CD4-positive, alpha-beta T cell (primary cell): ENCODE measurements at places on chromosomes 1 and 21. TPM values are rescaled to one million over a fixed set of nuclear protein-coding genes. Genes with fewer than 3 reads are reported as not detected.

DNA sequence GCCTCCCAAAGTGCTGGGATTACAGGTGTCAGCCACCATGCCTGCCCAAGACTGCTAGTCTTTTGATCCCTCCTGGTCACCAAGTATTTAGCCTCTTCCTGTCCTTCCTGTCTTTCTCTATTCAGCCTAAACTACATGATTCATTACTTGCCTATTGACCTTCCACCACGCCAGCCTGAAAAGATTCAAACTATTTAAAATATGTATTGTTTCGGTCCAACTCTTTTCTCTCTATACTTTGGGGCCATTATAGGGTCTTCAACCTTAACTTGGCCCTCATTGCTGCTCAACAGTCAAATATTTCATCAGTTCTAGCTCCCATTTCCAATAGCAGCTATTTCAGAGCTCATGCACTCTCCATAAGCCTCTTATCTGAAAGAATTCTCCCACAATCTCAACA, 153.0 kb downstream of the TNFSF18 start:
- no peak for DNase-seq

The TMPRSS15 gene
- not detected for total RNA-seq

The NTMT2 gene
- total RNA-seq: not detected

DNA sequence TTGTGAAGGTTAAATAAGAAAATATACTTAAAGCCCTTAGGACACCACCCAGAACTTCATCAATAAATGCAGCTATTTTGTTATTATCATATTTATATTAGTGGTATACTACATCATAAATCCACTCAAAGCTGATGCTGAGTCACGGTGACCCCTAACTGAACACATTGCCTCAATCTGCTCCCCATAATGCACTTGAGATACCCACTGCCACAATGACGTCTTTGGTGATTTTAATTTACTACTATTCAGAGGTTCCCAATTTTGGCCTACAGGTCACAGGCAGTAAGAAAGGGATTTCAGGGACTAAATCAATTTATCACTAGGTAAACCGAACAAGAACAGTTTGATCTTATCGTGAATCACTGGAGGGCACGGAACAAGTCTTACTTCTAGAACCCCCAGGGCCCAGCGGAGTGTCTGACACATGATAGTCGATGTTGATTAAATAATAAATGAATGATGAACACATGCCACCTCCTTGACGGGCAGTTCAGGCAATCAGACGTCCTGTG, 493 bp upstream of the CHD1L start:
- no peak for DNase-seq

GRCh38 chr1:247627951-247628350, 22.6 kb downstream of the OR2G3 start:
- DNase-seq: no peak

The RAB4A gene
- 28.7 TPM for total RNA-seq

The LCK gene
- total RNA-seq: 187 TPM

The RAD54L gene
- 0.33 TPM for total RNA-seq

The TEDDM1 gene
- not detected for total RNA-seq

- no peak for DNase-seq
Observed at GRCh38 chr1:221025956-221026355, 146.7 kb downstream of the HLX start.

DNA sequence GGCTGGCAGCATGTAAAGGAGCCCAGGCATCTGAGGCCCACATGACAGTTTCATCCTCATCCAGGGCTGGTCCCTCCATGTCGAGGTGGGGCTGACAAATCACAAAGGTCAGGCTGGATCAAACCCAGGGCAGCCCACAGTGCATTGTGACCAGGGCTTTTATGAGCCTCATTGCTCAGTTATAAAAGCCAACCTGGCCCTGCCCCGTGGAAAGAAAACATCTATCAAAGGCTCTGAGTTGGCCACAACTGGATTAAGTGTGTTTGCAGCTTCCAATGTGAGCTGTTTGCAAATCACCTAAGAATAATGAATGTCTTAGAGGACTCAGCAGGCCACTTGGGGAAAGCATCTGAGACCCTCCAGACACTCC, 45.4 kb downstream of the GRHL3 start:
- no peak for DNase-seq

- no peak for DNase-seq
Observed at GRCh38 chr1:66937529-66938234, 12.9 kb downstream of the MIER1 start.

GRCh38 chr1:191674626-191675179, 483.6 kb upstream of the RGS18 start:
- DNase-seq: no peak

GRCh38 chr1:202938287-202938925, 11.4 kb upstream of the KLHL12 start:
- DNase-seq: no peak

The CAPN8 gene
- 0.27 TPM for total RNA-seq

GRCh38 chr1:40030528-40031135, 9.9 kb upstream of the CAP1 start:
- no peak for DNase-seq

DNA sequence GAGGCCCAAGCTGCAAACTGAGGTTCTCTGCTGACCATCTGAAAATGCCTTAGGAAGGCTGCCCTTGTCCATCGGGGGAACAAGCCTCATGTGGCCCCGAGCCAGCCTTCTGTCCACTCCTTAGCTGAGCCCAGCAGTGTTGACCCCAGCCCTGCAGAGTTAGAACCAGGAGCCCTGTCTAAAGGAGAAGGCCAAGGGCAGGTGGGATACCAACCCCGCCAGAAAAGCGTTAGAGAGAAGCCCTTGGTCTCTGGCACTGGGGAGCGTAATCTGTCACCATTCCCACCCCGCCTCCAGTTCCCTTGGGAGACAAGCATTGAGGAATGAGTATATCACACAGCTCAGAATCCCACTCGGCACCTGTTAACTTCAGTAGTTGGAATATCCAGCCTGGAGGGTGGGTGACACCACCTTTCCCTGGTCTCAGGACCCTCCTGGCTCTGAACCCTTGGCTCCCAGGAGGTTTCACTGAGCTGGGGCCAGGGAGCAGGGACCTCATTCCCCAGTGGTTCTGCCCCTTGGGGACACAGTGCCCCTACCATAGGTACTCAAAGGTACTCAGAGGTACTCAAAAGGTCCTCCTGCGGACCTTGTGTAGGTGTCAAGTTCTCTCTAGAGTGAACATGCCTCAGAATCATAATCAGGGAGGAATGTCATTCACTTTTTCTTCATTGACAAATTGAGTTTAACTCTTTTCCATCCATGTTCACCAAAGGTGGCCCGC, 16.4 kb downstream of the ETS2 start:
- no peak for DNase-seq

The HLCS gene
- total RNA-seq: 10.0 TPM

- DNase-seq: no peak
Observed at GRCh38 chr1:184986250-184986649, 11.9 kb upstream of the NIBAN1 start.

DNA sequence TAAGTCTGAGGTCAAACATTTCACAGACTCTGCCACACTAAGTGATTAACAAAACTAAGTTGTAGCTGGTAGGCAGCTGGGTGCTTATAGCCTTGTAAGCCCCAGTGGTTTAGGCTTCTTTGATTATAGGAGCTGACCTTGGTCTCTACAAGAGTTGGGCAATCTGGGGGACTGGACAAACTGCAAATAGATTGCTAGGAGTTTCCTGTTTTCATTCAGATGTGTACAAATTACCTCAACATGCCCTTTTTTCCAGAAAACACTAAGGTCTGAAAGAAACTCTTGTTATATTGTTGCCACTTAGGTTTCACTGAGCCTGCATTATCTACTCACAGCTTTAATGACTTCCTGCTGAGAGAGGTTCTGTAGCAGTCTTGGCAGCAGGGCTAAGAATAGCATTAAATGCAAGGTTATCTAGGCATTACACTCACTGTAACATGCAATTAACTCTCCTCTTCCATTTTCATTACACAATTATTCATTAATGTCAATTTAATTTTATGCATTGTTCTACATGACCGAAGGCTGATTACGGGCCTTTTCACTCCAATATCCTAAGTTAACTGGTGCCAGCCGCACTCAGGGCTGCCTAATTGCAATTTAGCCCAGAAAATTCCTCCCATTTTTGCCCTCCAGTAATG, 314.0 kb downstream of the LMO4 start:
- no peak for DNase-seq

The MSH4 gene
- total RNA-seq: 0.31 TPM

GRCh38 chr1:155106862-155107261, 20.8 kb upstream of the EFNA1 start:
- DNase-seq: no peak

DNA sequence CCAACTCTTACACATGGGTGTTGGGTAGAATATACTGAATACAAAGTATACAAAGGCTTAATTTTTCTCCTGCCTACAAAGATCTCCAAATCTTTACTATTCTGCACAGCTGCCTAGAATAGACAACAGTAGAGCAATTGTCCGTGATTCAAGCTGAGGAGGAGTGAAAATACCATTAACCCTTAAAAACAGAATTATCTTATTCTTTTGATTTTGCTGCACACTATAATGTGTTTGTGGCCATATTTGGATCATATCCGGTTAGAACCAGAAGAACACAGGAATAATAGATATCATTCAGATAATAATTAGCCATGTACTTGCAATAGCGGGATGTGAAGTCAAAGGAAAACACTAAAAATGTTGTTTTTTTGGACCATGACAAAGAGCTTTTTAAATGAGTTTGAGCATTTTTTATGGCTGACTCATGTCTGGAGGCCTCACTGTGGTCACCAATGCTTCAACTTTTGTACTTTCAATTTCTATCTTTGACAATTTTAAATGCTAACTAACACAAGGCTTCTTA, 197.6 kb upstream of the FOXD3 start:
- DNase-seq: no peak

- no peak for DNase-seq
Observed at GRCh38 chr1:218339267-218339831, 5.8 kb upstream of the TGFB2 start.

The CLDN14 gene
- total RNA-seq: not detected

- no peak for DNase-seq
Observed at GRCh38 chr1:235725434-235725833, 75.8 kb upstream of the GNG4 start.

GRCh38 chr1:207026104-207026534, 6.4 kb downstream of the C1orf116 start:
- no peak for DNase-seq

GRCh38 chr21:31176080-31176551, 137.8 kb upstream of the KRTAP19-8 start:
- no peak for DNase-seq

DNA sequence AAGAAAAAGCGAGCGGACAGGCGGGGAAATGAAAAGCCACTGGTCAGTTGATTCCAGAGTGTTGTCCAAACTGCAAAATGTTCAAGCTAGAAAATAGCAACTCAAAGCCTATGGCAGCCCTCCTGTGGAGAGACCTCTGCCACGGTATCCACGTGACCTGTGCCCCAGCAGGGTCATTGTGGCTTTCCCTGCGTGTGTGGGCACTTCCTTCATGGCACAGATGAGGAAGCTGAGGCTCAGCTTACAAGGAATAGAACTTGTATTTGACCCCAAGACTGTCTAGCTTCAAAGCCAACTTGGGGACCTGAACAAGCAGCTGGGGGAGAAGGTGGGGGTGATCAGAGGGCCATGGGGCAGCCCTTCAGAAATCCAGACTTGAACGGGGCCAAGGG, 15.6 kb upstream of the PLEKHG5 start:
- DNase-seq: no peak

- DNase-seq: no peak
Observed at GRCh38 chr21:31450980-31451379, 106.9 kb upstream of the TIAM1 start.

The DISP3 gene
- total RNA-seq: 0.55 TPM

The FNDC10 gene
- 1.0 TPM for total RNA-seq

The RGS4 gene
- not detected for total RNA-seq

DNA sequence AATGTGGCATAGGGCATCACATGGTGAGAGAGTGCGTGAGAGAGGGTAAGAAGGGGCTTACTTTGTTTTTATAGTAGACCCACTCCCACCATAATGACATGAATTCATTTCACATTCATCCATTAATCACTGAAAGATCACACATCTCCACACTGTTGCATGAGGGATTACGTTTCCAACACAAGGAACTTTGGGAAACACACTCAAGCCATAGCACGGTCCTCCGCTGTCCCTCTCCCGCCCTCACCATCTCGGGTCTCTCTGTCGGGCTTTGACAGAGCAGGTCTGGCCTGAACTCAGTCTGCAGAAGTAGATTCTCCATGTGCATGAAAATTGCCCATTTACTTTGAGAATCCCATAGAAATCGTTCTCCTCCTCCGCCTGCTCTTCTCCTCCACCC, 312.2 kb downstream of the MATN1 start:
- DNase-seq: no peak

The RAB42 gene
- not detected for total RNA-seq

- DNase-seq: peak; percentile 46
Observed at GRCh38 chr1:205285381-205286101, 36.0 kb downstream of the NUAK2 start.

GRCh38 chr1:25794325-25794724, 5.7 kb upstream of the SELENON start:
- DNase-seq: no peak

The RSPO1 gene
- not detected for total RNA-seq

DNA sequence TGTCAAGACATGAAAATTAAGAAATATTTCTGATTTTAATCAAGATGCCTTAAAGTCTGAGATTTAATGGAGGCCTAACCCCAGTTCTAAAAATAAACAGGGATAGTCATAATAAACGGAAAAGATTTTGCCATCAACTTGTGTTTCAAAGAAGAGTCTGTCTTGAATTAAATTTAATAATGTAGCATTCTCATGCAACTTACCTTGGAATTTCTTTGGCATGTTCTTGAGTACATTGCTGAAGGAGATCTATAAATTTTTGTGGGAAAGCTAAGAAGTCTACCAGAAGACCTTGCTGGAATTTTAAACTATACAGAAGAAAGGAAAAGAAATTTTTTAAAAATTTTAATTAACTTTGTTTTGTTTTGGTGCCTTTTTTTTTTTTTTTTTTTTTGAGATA, 10.6 kb downstream of the SASS6 start:
- no peak for DNase-seq

The RXFP4 gene
- not detected for total RNA-seq

- DNase-seq: peak; percentile 36
Observed at GRCh38 chr1:96722161-96722922, 758 bp downstream of the PTBP2 start.

The RAP1GAP gene
- 0.44 TPM for total RNA-seq

DNA sequence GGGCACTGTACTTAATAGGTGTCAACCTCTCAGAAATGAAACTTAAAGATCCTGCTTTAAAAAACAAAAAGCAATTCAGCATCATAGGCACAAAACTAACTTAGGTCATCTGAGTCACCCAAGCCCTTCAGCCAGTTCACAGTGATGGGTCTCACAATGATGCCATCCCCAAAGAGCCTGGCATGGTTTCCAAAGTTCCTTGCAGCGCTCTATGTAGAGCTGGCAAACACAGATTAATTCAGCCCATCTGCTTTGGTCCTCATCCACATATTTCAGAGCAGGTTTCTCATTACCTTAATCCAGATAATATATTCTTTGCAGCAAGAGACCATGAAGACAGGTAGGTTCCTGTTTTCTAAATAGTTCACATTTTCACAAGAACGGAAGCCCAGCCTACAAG, 14.6 kb upstream of the PLA2G2C start:
- no peak for DNase-seq
